Cardiac muscle cell (in vitro differentiated cells and primary cell): ENCODE measurements at places on chromosomes 1 and 21. TPM values are rescaled to one million over a fixed set of nuclear protein-coding genes. Genes with fewer than 3 reads are reported as not detected.
A peak's percentile ranks its signal among the peaks of the same experiment; 100 is the strongest.

GRCh38 chr21:43324596-43324995 lies 102.3 kb downstream of the SIK1 start:
- H3K27ac ChIP-seq: no peak overlapping the region
- H3K36me3 ChIP-seq: no peaks in the 10 kb centered on the region
- H3K27me3 ChIP-seq: no peaks in the 10 kb centered on the region
- no peak overlapping the region for H3K4me3 ChIP-seq

- H3K27ac ChIP-seq: peak overlapping the region; percentile 65
- H3K4me1 ChIP-seq: no peaks in the 10 kb centered on the region
- peak; percentile 32 for DNase-seq
- H3K36me3 ChIP-seq: no peaks in the 10 kb centered on the region
- peak overlapping the region; percentile 90 for H3K4me3 ChIP-seq
Observed at GRCh38 chr1:93448292-93448982, 519 bp downstream of the FNBP1L start.

GRCh38 chr1:209412036-209412435 lies 171.5 kb upstream of the CAMK1G start:
- H3K4me3 ChIP-seq: no peak overlapping the region
- DNase-seq: no peak
- no peaks in the 10 kb centered on the region for H3K27me3 ChIP-seq
- no peaks in the 10 kb centered on the region for H3K36me3 ChIP-seq
- H3K4me1 ChIP-seq: peaks cover 4% of the 10 kb centered on the region

GRCh38 chr21:34510148-34511142 lies 1.6 kb downstream of the KCNE1 start:
- H3K4me3 ChIP-seq: no peak overlapping the region
- no peaks in the 10 kb centered on the region for H3K36me3 ChIP-seq
- H3K4me1 ChIP-seq: peaks cover 4% of the 10 kb centered on the region
- DNase-seq: peak; percentile 86
- no peaks in the 10 kb centered on the region for H3K27me3 ChIP-seq

Gene FCRL1
- not detected in 2 replicates for total RNA-seq

GRCh38 chr1:94531664-94532063 lies 9.9 kb downstream of the F3 start:
- no peaks in the 10 kb centered on the region for H3K4me1 ChIP-seq
- no peak for DNase-seq
- no peak overlapping the region for H3K27ac ChIP-seq
- H3K4me3 ChIP-seq: no peak overlapping the region

DNA sequence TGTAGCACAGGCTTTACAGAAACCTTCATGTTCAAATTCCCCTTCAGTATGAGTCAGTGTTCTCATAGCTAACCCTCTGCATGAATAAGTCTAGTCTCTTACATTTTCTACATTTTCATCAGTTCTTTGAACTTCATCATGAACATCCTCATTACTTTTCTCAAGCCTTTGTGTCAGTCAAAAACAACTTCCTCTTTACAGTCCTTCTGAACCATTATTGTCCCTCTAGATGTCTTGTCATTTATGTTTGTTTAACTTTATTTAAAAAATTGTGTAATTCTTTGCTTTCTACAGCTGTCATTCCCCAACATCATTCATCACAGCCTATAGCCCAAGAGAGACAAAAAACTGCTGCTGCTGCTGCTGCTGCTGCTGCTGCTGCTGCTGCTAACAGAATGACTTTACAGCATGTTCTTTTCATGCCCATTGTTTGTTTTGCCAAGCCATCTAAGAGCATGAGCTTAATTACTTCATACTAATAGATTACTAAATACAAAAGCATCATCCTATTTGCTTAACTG lies 133.1 kb downstream of the LRRC40 start:
- DNase-seq: no peak
- no peak overlapping the region for H3K4me3 ChIP-seq
- no peak overlapping the region for H3K27ac ChIP-seq
- H3K4me1 ChIP-seq: no peaks in the 10 kb centered on the region
- no peaks in the 10 kb centered on the region for H3K36me3 ChIP-seq
- no peaks in the 10 kb centered on the region for H3K27me3 ChIP-seq

DNA sequence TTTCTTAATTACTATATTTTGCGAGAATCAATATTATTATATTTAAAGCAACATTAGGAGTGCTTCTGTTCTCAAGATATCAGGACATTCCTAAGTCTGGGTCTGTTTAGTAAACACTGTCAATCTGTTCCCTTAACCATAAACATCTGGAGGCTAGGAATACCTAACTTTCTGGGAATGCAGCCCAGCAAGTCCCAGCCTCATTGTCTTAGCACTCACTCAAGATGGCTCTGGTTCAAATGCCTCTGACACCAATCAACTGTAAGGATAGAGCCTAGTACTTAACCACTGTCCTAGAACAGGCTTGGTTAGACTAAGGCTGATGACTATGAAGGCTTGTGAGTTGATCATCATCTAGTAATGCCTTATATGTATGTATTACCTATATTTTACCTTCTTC lies 61.5 kb downstream of the TNN start:
- no peaks in the 10 kb centered on the region for H3K27me3 ChIP-seq

- peaks cover 7% of the 10 kb centered on the region for H3K4me1 ChIP-seq
- no peak overlapping the region for H3K27ac ChIP-seq
- no peak overlapping the region for H3K4me3 ChIP-seq
Observed at GRCh38 chr1:44832056-44832705, 10.9 kb downstream of the PTCH2 start.

Gene LMOD1
- total RNA-seq: 48.3 and 75.6 TPM in 2 replicates

Gene COL6A2
- 212 and 260 TPM in 2 replicates for total RNA-seq

Gene OTUD7B
- total RNA-seq: 9.7 and 16.4 TPM in 2 replicates

DNA sequence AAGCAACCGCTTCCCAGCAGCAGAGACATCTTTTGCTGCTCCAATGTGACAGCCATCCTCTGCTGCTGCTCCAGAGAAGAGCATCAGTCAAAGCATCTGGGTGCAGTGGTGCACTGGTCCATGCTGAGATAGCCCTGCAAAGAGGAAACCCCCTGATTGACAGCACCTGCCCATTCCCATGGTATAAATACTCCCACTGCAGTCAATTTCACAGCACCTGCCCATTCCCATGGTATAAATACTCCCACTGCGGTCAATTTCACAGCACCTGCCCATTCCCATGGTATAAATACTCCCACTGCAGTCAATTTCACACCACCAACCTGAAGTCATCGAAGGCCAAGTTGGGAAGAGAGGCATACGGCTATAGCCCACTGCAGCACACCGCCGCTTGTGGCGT lies 25.5 kb downstream of the FBXO2 start:
- H3K27me3 ChIP-seq: no peaks in the 10 kb centered on the region
- no peak for DNase-seq
- no peak overlapping the region for H3K4me3 ChIP-seq
- no peaks in the 10 kb centered on the region for H3K4me1 ChIP-seq

Gene SIK1
- total RNA-seq: 0.48 and 1.1 TPM in 2 replicates
